ENCODE measurements at places on chromosomes 4 and X.

- peaks cover 2% of the 10 kb centered on the region for H3K4me1 ChIP-seq
- H3K27ac ChIP-seq: peak overlapping the region; percentile 32
- DNase-seq: peak; percentile 61
- H3K36me3 ChIP-seq: peaks cover 22% of the 10 kb centered on the region
Observed at GRCh38 chr4:3107691-3108121, 33.2 kb downstream of the HTT start.

DNA sequence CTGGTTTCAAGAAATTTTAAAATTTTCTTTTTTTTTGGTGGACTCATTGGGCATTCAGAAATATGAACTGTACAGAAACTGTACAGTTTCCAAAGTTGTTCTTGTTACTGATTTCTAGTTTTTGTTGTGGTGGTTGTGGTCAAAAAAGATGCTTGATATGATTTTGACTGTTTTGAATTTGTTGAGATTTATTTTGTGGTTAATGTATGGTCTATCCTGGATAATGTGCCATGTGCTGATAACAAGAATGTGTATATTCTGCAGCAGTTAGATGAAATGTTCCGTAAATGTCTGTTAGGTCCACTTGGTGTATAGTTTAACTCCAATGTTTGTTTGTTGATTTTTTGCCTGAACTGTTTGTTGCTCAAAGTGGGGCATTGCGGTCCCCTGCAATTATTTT, 127.6 kb upstream of the NUDT6 start:
- H3K4me1 ChIP-seq: no peaks in the 10 kb centered on the region
- no peak for DNase-seq
- H3K36me3 ChIP-seq: peaks cover 11% of the 10 kb centered on the region
- H3K4me3 ChIP-seq: no peak overlapping the region

DNA sequence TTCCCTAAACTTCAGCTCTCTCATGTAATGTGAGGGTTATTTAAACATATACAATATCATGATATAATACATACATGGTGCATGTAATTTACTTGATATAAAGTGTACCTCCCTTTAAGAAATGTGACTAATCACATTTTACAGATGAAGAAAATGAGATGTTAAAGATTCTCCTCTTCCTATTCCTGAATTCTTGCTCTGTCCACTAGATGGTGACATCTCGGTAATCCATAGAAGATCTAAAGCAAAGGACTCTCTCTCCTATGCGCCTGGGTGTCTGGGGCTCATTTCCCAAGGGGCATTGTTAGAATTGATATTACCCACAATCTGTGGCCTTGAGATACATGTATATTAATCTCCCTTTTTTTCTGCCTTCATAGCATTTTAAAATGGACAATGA, 804.9 kb downstream of the RAB28 start:
- no peaks in the 10 kb centered on the region for H3K4me1 ChIP-seq
- DNase-seq: no peak
- no peak overlapping the region for H3K27ac ChIP-seq
- H3K36me3 ChIP-seq: no peaks in the 10 kb centered on the region

- DNase-seq: no peak
- no peaks in the 10 kb centered on the region for H3K36me3 ChIP-seq
- no peak overlapping the region for H3K27ac ChIP-seq
- no peaks in the 10 kb centered on the region for H3K4me1 ChIP-seq
- H3K4me3 ChIP-seq: no peak overlapping the region
Observed at GRCh38 chr4:36348403-36348938, 67.1 kb downstream of the DTHD1 start.

- DNase-seq: no peak
- no peak overlapping the region for H3K27ac ChIP-seq
- no peak overlapping the region for H3K4me3 ChIP-seq
Observed at GRCh38 chr4:23981328-23981727, 91.5 kb upstream of the PPARGC1A start.

GRCh38 chrX:2559124-2559523, 58.3 kb upstream of the DHRSX start:
- H3K36me3 ChIP-seq: no peaks in the 10 kb centered on the region
- H3K4me3 ChIP-seq: no peak overlapping the region
- DNase-seq: no peak
- no peak overlapping the region for H3K27ac ChIP-seq
- no peaks in the 10 kb centered on the region for H3K4me1 ChIP-seq
- peaks cover under 1% of the 10 kb centered on the region for H3K27me3 ChIP-seq

GRCh38 chr4:184310171-184310567, 92.5 kb upstream of the ENPP6 start:
- H3K36me3 ChIP-seq: no peaks in the 10 kb centered on the region
- no peaks in the 10 kb centered on the region for H3K27me3 ChIP-seq
- H3K4me1 ChIP-seq: no peaks in the 10 kb centered on the region

GRCh38 chr4:7660176-7661039, 225.7 kb upstream of the PSAPL1 start:
- peaks cover 2% of the 10 kb centered on the region for H3K27me3 ChIP-seq
- no peak overlapping the region for H3K27ac ChIP-seq
- DNase-seq: no peak
- H3K4me3 ChIP-seq: no peak overlapping the region
- no peaks in the 10 kb centered on the region for H3K4me1 ChIP-seq

- no peak for DNase-seq
- no peaks in the 10 kb centered on the region for H3K4me1 ChIP-seq
- no peak overlapping the region for H3K4me3 ChIP-seq
- H3K27me3 ChIP-seq: no peaks in the 10 kb centered on the region
Observed at GRCh38 chrX:31185884-31186283, 114.0 kb upstream of the FTHL17 start.

- H3K27me3 ChIP-seq: no peaks in the 10 kb centered on the region
- H3K4me1 ChIP-seq: peaks cover 12% of the 10 kb centered on the region
- no peak overlapping the region for H3K27ac ChIP-seq
- DNase-seq: no peak
- peaks cover 84% of the 10 kb centered on the region for H3K36me3 ChIP-seq
Observed at GRCh38 chrX:16839852-16840460, 30.2 kb downstream of the RBBP7 start.

DNA sequence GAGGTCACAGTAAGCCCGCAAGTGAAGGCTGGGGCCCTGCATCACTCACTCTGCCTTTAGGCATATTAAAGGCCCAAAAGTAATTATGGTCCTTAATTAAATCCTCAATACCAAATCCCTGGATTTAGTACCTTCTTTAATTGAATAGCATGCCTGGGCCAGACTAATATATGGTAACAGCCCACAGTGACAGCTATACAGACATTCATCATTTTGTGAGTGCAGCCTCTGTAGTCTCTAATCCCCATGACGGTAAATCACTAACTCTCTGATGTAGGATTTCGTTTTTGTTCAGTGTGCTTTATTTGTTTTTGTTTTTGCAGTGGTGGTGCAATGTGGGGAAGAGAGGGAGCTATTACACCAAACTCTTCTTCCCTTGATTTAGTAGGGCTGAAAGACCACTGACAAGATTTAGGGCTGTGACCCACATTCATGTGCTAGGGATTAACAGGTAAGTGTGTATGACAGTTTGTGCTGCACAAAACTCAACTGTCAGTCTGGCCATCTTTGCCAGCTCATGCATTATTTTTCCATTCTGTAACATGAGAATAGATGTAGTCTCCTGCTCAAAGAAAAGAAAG, 60.6 kb upstream of the SLC39A8 start:
- H3K4me1 ChIP-seq: no peaks in the 10 kb centered on the region
- H3K36me3 ChIP-seq: no peaks in the 10 kb centered on the region
- no peak overlapping the region for H3K4me3 ChIP-seq
- no peak overlapping the region for H3K27ac ChIP-seq
- no peak for DNase-seq
- no peaks in the 10 kb centered on the region for H3K27me3 ChIP-seq

DNA sequence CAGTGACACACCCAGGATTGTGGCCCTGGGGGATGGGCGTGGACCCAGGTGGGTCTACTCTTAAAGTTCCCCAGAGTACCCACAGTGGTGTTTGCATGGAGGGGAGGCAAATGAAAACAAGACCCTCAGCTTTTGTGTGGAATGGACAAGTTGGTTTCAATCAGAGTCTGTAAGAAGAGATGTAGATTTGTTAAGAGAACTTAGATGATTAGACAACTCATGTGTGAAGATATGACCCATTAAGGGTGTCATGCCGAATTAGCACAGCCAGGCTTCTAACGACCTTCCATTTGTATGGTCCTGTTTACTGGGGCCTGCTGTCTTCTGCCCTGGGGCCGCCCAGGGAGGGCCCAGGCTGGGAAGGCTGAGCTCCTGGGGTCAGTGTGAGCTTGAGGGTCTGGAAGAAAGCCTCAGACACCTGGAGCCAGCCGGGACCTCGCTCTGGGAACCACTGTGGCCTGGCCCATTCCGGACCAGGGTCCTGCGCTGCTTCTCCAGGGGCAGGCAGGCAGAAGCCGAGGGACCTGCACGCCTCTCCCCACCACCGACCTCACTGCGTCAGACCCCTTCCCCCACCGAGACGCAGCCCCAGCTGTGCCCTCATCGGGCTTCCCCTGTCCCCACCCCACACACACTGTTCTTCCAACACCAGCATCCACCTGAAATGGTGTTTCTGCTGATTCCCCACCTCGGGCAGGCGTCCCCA, 20.4 kb downstream of the UVSSA start:
- H3K36me3 ChIP-seq: peaks cover 48% of the 10 kb centered on the region
- H3K27ac ChIP-seq: no peak overlapping the region
- no peaks in the 10 kb centered on the region for H3K27me3 ChIP-seq

- H3K36me3 ChIP-seq: no peaks in the 10 kb centered on the region
- H3K4me3 ChIP-seq: no peak overlapping the region
- DNase-seq: no peak
- no peak overlapping the region for H3K27ac ChIP-seq
- H3K27me3 ChIP-seq: no peaks in the 10 kb centered on the region
- no peaks in the 10 kb centered on the region for H3K4me1 ChIP-seq
Observed at GRCh38 chr4:52962721-52963120, 100.6 kb downstream of the RASL11B start.

DNA sequence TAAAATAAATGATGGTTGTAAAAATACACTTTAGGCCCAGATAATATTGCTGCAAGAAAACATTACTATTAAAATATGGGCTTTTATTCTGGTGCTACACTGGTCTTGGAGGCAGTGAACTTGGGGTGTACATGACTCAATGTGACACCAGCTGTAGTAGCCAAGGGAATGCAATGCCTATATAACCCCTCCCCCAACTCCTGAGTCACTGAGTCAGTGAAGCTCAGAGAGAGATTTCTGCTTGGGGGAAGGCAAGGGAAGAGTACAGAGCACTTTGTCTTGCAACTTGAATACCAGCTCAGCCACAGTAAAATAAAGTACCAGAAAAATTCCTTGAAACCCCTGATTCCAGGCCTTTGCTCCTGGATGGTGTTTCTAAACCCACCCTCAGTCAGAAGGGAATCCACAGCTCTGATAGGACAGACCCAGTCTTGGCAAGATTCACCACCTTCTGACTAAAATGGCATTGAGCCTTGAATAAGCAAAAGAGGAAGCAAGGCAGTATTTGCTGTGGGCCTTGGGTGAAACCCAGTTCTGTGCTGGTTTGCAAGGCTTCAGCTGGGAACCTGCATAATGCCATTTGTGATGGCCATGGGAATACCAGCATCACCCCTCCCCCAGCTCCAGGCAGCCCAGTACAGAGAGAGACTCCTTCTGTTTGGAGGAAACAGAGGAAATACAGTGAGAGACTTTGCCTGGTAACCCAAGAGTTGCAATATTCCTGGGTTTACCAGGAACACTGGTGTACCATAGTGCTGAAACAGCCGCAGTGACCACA, 209.9 kb downstream of the IQCM start:
- H3K4me1 ChIP-seq: no peaks in the 10 kb centered on the region
- DNase-seq: no peak
- H3K27ac ChIP-seq: no peak overlapping the region
- no peak overlapping the region for H3K4me3 ChIP-seq

GRCh38 chr4:45292844-45293243, 566.5 kb upstream of the GNPDA2 start:
- H3K36me3 ChIP-seq: no peaks in the 10 kb centered on the region
- no peak for DNase-seq
- H3K27me3 ChIP-seq: no peaks in the 10 kb centered on the region
- H3K27ac ChIP-seq: no peak overlapping the region

DNA sequence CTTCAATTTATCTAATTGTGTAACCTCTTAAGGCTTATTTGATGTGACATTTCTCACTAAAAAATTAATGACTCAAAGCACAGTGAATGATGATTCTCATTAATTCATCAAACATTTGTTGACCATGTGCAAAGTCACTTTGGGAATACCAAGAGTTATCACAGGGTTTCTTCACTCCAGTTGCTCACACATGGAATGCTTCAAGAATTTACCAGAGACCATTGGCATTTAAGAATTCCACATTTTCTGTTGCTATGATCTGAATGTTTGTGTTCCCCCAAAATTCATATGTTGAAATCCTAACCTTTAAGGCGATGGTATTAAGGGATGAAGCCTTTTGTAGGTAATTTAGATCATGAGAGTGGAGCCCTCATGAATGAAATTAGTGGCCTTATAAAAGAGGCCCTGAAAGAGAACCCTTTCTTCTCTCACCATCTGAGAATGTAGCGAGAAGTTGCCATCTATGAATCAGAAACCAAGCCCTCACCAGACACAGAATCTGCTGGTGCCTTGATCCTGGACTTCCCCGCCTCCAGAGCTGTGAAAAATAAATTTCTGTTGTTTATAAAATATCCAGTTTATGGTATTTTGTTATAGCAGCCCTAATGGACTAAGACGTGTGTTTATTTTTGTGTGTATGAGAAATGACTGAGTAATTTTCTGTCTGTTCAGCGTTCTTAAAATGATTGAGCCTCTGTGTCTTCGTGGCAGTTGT, 16.4 kb upstream of the SRPX start:
- no peak overlapping the region for H3K4me3 ChIP-seq
- no peaks in the 10 kb centered on the region for H3K27me3 ChIP-seq
- no peak overlapping the region for H3K27ac ChIP-seq
- H3K36me3 ChIP-seq: no peaks in the 10 kb centered on the region
- H3K4me1 ChIP-seq: no peaks in the 10 kb centered on the region

- H3K4me1 ChIP-seq: peaks cover 82% of the 10 kb centered on the region
- DNase-seq: peak; percentile 97
- peak overlapping the region; percentile 75 for H3K27ac ChIP-seq
- no peaks in the 10 kb centered on the region for H3K27me3 ChIP-seq
- no peaks in the 10 kb centered on the region for H3K36me3 ChIP-seq
Observed at GRCh38 chrX:107731831-107732502, 43.6 kb downstream of the TSC22D3 start.

- DNase-seq: no peak
- H3K4me3 ChIP-seq: no peak overlapping the region
- H3K27me3 ChIP-seq: no peaks in the 10 kb centered on the region
- H3K27ac ChIP-seq: no peak overlapping the region
Observed at GRCh38 chr4:1473718-1474117, 67.5 kb upstream of the NKX1-1 start.

DNA sequence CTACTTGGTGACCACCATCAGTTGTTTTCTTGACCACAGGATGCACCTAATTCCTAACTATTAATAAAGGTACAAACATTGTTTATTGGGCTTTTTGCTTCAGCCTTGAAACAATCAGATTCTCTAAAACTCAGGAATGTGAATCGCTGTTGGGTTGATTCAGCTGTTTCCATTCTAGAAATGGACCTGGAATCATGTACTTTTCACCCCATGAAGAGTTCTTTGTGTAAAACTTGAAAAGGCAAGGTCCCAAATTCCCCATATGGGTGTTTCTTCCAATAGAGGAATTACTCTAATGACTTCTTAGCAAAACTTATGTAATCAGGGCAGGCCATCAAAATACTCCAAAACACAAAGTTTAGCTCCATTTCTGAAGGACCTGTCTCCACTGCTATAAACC, 7.4 kb downstream of the AFAP1 start:
- no peaks in the 10 kb centered on the region for H3K36me3 ChIP-seq
- peaks cover 25% of the 10 kb centered on the region for H3K4me1 ChIP-seq
- H3K27ac ChIP-seq: no peak overlapping the region
- no peaks in the 10 kb centered on the region for H3K27me3 ChIP-seq
- H3K4me3 ChIP-seq: no peak overlapping the region

- no peaks in the 10 kb centered on the region for H3K36me3 ChIP-seq
- no peaks in the 10 kb centered on the region for H3K4me1 ChIP-seq
- peak overlapping the region; percentile 47 for H3K4me3 ChIP-seq
- peak; percentile 68 for DNase-seq
- H3K27me3 ChIP-seq: no peaks in the 10 kb centered on the region
Observed at GRCh38 chrX:47366041-47366722, 4.2 kb upstream of the ZNF157 start.

Data from tibial artery (tissue), 4 donors.